IMR-90 (cell line): ENCODE measurements at places on chromosomes 4 and X.

DNA sequence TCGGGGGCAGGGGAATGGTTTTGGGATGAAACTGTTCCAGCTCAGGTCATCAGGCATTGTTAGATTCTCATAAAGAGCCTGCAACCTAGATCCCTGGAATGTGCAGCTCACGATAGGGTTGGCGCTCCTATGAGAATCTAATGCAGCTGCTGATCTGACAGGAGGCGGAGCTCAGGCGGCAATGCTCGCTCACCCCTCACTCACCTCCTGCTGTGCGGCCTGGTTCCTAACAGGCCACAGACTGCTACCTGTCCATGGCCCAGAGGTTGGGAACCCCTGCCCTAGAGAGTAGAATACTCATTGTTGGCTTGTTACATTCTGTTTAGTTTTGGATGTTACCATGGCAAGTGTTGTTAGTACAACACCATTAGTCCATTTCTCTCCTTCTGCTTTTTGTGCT lies 40.8 kb upstream of the STX18 start:
- DNase-seq, result no peak

GRCh38 chrX:53440101-53440500 lies 5.9 kb upstream of the HSD17B10 start:
- DNase-seq, result no peak

DNA sequence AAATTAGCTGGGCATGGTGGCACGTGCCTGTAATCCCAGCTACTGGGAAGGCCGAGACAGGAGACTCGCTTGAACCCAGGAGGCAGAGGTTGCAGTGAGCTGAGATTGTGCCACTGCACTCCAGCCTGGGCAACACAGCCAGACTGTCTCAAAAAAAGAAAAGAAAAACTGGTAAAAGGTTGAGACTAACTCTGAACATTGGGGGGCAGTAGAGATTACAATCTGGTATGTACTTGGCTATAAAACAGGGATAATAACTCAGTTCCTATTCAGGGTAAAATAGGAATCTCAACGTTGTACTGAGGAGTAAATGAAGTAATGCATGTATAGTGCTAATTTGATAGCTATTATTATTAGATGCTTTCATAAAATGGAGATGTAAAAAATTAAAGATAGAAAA lies 12.5 kb upstream of the KLF8 start:
- no peak for DNase-seq

DNA sequence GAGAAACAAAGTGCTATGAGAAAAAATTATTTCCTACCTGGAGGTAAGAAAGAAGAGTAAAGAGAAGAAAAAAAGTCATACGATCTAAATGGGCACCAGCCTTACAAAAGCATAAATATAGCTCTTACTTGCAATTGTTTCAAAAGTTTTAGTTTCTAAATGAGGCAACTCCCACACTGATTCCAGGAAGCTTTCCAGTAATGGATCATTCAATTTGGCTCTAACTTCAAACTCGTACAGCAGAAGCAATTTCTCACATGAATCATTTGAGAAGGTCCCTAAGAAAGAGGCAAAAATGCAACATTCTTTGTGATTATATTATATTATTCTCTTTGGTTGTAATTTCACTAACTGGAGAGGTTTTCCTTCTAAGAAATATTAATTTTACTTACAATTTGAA lies 109.9 kb downstream of the DLG3 start:
- DNase-seq, result peak; percentile 1

- DNase-seq, result no peak
Observed at GRCh38 chr4:10384974-10385373, 72.3 kb downstream of the ZNF518B start.

GRCh38 chr4:107561481-107561880 lies 158.6 kb downstream of the PAPSS1 start:
- no peak for DNase-seq

GRCh38 chr4:95264843-95265242 lies 283.9 kb downstream of the UNC5C start:
- DNase-seq, result no peak

- DNase-seq, result peak; percentile 14
Observed at GRCh38 chr4:74018771-74019170, 19.7 kb downstream of the CXCL3 start.

DNA sequence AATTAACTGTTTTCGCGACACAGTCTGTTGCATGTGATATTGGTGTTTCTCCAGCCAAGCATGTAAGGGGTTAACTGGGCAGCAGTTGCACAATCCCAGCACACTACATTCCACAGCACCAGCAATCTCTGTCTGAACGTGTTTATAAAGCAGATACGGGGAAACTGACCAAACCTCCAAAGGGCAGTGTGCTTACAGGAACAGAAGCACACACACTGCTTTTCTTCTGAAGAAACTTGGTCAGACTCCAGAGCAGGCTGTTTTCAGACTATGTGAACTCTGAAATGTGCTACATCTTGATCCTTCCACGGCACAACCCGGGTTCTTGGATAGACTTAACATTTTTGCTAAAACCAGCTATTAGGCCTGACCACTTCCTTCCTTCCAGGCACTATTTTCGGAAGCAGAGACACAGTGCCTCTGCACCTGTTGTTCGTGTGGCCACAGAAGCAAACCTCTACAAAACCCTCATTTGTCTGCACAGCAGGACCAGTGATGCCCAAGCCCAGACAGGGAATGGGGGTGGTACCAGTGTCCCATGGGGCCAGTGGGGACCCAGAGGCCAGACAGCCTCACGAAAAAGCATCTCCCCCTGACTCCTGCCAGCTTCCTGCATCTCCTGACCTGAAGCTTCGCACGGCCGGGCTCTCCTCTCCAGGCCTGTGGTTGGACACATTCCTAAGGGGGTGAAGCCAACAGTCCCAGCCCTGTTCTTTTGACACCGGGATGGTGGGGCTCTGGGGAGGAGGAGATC lies 90.1 kb downstream of the IRF2 start:
- DNase-seq, result peak; percentile 96

DNA sequence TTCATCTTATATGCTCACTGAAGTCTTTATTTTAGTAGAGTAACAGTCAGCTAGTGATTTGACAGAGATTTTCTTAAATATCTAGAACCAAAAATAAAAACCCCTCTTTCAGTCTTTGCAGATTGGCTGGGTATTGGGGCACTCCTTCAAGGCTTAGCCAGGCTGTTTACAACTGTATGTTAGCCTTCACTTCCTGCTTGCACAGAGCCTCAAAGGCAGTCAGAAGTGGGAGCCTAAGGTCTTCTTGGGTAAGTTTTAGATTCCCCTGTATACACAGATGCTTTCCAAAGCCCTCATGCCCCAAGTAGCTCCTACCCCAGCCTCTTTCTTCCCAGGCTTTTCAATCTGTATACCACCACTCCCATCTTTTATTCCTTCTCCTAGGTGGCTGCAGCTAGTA lies 136.1 kb upstream of the STIM2 start:
- DNase-seq, result no peak
